ENCODE measurements at places on chromosomes 1 and 21.

DNA sequence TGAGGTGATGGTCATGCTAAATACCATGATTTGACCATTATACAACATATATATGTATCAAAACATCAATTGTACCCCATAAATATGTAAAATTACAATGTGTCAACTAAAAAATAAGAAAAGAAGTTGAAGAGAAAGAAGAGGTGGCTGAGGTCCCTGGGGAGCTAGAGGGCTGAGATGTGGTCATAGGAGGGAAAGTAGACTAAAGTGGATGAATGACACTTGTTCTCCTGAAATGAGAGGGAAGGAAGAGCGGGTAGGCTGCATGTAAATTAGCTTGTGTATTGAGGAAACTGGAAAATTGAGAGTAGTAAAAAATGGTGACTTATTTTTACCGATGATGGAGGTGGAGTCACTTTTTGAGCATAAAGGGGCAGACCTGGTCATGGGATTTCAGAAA lies 117.0 kb downstream of the ST6GALNAC3 start:
- H3K4me1 ChIP-seq = no peaks in the 10 kb centered on the region
- no peak for DNase-seq
- H3K27ac ChIP-seq = no peak overlapping the region
- no peaks in the 10 kb centered on the region for H3K27me3 ChIP-seq
- H3K36me3 ChIP-seq = no peaks in the 10 kb centered on the region

DNA sequence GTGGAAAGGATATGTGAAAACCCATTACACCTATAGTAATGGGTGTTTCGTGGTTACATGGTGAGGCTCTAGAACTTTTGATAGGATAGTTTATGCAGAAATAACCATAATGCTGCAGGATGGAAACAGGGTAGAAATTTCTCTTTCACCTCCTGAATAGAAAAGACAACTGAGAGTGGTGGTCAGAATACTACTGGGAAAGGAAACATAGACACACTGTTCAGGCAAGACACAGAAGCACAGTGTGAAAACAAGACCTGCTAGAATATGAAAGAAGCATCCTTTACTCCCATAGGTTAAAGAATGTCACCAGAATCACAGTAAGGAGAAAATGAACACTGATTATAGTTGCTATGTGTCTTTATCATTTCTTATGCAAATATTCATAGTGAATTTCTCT lies 496.6 kb downstream of the DPYD start:
- H3K27ac ChIP-seq = no peak overlapping the region
- H3K4me3 ChIP-seq = no peak overlapping the region
- no peak for DNase-seq
- H3K36me3 ChIP-seq = no peaks in the 10 kb centered on the region

DNA sequence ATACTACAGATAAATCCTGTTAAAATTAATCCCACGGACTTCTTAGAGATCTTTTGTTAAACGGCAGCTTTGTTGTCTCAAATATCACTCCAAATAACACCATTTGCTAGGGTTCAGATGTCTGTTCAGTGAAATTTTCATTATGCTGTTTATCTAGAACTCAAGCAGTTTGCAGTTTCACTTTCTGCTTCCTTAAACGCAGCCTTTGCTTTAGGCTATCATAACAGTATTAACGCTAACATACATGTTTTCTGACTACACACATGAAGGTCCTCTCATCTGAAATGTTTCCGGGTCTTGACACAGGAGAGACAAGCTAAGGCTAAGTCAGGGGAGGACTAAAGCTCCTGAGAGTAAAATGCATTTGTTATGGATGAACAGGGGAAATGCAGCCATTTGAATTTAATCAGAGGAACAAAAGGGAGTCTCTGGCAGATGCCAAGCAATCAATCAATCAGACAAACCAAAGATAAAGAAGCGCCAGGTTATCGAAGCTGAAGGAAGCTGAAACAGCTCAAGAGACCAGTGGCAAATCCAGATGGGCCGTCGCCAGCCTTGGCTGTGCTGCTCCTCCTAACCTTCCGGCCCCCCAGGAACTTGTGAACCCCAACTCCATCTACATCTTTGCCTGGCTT lies 16.9 kb downstream of the CCSAP start:
- H3K27ac ChIP-seq = no peak overlapping the region
- no peak for DNase-seq
- no peaks in the 10 kb centered on the region for H3K4me1 ChIP-seq
- H3K27me3 ChIP-seq = no peaks in the 10 kb centered on the region
- H3K36me3 ChIP-seq = peaks cover 10% of the 10 kb centered on the region

GRCh38 chr1:24528744-24529143 lies 26.1 kb downstream of the RCAN3 start:
- H3K36me3 ChIP-seq = no peaks in the 10 kb centered on the region
- H3K27ac ChIP-seq = no peak overlapping the region
- H3K4me3 ChIP-seq = no peak overlapping the region
- no peaks in the 10 kb centered on the region for H3K27me3 ChIP-seq

Measured in cardiac muscle cell (in vitro differentiated cells and primary cell).